ENCODE measurements at places on chromosomes 1 and 21.

DNA sequence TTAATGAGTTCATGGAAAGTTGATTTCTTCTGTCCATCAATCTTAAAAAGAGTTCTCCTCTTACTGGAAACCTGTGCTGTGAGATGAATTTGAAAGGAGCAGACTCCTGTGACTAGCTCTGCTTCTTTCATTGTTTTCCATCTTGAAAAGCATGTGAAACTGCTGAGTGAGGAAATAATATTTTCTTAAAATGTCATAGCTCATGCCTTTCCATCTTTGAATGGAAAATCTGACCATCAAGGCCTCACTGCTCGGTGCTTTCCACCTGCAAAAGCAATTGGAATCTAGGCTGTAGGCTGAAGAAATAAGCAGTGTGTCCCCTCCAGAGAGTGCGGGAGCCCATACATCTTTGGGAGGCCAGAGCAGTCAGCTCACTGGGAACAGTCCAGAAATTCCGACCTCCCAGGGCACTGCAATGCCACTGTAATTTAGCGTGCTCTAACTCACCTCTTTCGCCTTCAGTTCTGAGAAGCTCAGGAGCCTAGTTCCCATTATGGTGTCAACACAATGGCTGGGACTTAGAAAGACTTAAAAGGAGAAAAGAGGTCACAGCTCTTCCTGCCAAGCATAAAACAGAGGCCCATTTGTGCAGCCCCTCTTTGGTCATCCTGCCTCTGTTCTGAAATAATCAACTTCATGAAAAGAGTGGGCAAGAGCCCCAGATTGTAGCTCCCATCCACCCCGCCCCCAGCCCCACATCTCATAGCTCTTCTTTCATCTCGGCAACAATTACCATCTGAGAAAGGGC is 50.4 kb upstream of the F3 start:
- no peak for DNase-seq

DNA sequence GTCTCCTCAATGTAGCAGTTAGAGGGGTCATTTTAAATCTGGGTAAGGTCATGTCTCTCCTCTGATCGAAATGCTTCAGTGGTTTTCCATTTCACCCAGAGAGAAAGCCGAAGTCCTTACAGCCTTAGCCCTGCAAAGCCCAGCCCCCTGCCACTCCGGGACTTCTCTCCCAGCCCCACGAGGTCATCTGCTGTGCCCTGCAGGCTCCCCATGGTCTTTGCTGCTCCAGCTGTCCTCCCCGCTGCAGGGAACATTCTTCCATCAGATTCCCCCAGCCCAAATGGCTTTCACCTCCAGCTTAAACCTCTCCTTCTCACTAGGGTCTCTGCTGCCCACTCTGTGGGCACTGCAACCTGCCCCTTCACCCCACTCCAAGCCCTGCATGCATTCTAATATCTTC is 626.5 kb downstream of the NPHP4 start:
- no peak for DNase-seq

- peak; percentile 60 for DNase-seq
These were observed 2164.2 kb downstream of the NCAM2 start for GRCh38 chr21:23162198-23162946.

DNA sequence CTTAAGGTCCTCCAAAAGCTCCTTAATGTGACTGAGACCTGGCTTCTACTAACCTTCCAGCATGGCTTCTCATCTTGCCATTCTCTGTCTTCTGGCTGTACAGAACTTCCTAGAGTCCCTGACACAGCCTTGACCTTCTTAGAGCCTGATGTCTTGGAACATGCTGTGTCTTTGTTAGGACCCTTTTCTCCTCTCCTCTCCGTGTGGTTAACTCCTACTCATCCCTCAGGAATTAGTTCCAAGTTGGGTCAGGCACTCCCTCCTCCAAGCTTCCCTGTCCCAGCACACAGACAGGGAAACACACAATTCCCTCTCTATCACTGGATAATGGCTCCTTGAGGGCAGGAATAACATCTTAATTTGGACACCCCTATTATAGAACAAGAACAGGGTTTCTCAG is 275.4 kb upstream of the USP24 start:
- DNase-seq, result no peak

GRCh38 chr1:36981771-36982622 is 52.3 kb downstream of the GRIK3 start:
- DNase-seq, result no peak

DNA sequence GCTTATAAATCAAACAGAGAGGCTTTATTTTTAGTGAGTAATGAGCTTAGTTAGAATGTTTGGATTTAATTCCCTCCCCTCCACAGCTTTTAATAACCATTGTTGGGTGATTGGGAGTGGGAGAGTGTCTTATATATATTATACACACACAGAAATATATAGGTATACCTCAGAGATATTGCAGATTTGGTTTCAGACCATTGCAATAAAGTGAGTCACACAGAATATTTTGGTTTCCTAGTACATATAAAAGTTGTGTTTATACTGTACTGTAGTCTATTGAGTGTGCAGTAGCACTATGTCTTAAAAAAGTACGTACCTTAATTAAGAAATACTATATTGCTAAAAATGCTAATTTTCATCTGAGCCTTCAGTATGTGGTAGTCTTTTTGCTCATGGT is 44.4 kb downstream of the RPS6KC1 start:
- no peak for DNase-seq

DNA sequence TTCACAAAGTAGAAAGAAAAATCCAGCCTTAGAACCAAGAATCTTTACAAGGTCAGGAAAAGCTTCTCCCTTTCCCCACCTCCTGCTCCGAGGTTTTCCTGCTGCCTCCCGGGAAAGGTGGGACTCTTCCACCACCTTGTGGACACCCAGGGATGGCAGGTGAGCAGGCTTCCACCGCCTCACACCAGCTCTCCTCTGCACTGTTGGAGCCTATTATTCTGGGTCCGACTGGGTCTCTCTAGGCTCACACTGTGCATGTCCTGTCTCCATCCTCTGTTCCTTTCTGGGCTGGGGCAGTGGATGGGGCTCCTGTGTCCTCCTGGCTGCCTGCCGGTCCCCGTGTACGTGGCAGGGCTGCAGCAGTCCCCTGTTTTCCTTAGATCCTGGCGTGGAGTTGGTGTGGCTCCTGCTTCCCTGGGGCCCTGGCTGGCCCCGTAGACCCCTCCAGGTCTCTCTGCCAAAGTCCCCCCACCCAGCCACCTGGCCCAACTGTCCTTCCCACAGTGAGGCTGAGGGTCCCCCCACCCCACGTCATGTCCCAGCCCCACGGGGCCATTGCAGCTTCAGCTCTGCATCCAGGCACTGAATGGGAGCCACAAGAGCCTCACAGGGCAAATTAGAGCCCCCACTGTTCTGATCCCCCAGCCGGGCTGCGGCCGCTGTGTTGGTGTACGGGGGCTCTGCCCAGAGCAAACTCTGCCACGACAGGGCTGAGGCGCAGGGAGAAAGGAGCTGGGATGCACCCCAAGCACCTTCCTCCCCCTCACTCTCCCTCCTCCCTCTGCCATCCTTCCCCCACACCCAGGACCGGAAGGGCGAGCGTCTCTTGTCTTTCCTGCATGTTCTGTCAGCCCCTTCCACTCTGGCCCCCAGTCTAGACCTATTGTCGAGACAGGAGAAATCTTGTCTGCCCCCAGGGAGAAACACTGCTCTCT is 3.3 kb upstream of the SLC45A1 start:
- peak; percentile 86 for DNase-seq

DNA sequence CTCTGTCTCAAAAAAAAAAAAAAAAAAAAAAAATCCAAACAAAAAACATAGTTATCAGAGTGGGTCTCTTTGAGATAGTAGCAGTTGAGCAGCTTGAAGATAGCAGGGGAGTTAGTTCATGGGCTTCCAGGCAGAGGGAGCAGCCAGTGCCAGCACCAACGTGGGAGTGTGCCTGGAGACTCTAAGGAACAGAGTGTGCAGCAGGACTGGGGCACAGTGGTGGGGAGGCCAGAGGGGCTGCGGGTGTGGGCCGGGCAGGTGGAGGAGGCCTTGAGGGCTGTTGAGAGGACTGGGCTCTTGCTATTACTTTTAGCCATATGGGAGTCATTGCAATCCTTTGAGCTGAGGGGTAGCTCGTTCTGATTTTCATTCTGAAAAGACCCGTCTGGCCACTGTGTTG is 63.8 kb downstream of the RYR2 start:
- no peak for DNase-seq

DNA sequence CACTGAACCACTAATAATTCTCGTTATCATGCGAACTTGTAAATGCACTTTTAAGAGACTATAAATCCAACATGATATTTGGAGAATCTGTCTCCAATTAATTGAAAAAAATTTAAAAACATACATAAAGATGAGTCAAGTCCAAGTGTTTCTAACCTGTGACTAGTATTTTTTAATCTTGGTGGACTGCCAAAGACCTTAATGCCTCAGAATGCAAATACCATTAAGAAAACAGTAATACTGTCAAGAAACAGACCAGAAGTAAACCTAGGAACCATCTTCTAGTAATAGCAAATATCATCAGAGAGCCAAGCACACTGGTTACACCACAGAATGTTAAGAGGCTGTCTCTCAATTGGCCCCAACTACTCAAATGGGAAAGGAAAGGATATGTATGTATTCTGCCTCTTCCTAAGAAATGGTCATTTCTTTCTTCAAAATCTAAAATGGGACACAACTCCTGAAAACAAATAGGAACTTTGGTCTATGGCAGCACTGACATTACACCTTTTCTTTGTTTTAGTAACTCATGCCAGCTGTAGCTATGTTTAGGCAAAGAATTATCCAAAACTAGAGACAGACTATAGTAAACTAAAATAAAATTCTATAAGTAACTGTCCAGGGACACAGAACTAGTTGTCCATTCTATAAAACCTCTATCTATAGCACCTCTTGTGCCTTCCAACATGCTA is 15.8 kb downstream of the SCYL3 start:
- DNase-seq, result no peak

GRCh38 chr1:1559066-1559465 is 15.6 kb downstream of the SSU72 start:
- no peak for DNase-seq

DNA sequence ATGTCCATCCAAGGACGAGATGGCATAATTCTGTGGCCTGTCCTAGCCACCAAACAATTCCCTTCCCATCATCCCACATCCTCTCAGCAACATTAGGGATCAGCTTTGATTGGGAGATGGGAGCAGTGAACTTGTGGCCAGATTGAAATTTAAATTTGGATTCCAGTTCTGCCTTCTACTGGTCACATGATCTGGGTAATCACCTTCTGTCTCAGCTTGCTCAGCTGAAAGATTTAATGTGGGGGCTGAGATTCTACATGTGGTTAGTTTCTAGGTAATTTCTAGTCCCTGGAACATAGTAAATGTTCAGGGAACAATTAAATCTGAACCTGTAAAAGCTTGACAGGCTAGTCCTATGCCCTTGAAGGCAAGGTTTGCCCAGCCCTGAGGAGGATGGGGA is 3.2 kb downstream of the MYOCOS start:
- DNase-seq, result no peak

DNA sequence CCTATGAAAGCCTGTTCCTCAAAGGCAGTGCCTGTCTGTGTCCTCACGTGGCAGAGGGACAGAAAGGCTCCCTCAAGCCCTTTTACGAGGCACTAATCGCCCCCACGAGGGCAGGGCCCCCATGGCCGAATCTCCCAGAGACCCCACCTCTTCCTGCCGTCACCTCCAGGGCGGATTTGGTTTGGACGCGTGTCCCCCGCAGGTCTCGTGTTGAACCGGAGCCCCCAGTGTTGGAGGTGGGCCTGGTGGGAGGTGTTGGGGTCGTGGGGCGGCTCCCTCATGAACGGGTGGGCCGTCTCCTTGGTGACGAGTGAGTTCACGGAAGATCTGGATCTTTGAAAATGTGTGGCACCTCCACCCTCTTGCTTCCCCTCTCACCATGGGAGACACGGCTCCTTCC is 27.6 kb downstream of the CFAP74 start:
- no peak for DNase-seq

- DNase-seq, result no peak
These were observed 6.7 kb downstream of the PFDN2 start for GRCh38 chr1:161111117-161111516.

DNA sequence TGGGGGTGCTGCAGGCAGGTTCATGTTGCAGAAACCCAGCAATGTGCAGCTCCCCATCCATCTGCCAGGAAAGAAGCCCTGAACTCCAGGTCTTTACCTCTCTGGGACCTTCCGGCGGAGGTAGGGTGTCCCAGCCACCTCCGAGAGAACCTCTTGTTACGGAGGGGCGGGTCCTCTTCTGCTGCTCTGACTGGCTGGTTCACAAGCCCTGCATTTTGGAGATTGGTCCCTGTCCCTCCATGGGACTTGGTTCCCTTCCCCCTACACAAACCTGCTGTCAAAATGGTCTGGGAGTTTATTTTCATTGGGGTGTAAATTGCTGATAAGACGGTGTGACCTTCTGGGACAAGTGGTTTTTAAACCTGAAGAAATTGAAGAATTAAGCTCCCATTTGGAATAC is 8.0 kb upstream of the CELSR2 start:
- DNase-seq, result peak; percentile 66

- no peak for DNase-seq
These were observed 1.3 kb downstream of the AHDC1 start for GRCh38 chr1:27602462-27603308.

DNA sequence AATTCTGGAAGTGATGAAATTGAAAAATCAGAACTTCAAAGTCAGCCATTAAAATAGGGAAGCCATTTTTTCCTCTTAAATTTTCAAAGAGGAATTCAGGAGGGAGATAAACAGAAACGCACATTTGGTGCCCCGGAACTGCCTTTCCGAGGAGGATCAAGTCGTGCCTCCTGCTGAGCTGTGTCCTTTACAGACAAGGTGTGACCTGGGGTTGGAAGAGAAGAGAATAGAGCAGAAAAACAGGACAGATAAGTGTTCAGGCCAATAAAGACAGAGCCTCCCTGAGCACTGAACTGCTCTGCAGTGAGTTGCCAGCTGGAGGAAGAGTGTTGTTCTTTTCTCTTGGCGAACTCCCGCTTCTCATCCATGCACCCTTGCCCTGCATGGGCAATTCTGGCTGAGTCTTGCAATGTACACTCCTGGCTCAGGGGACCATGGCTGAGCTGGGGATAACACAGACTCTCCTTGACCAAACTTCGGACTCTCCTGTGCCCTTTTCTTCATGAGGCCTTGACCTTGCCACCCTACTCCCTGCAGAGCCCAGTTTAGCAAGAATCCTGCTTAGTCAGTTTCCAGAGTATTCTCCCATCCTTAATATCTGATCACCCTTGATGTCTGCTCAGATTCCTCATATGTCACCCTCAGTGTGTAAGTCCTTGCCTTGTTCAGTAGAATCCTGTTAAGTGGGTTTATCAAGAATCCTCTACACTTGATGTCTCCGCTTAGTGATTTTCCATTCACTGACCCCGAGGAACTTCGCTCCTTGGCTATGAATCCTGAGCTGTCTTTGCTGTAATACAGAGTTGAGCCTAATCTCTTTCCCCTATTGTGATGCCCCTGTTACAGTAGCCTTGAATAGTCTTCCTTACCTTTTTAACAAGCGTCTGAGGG is 1.3 kb upstream of the MTARC1 start:
- DNase-seq, result peak; percentile 29

GRCh38 chr21:37623183-37623582 is 256.6 kb downstream of the DYRK1A start:
- DNase-seq, result no peak

GRCh38 chr1:51491166-51491981 is 27.7 kb downstream of the EPS15 start:
- DNase-seq, result no peak

DNA sequence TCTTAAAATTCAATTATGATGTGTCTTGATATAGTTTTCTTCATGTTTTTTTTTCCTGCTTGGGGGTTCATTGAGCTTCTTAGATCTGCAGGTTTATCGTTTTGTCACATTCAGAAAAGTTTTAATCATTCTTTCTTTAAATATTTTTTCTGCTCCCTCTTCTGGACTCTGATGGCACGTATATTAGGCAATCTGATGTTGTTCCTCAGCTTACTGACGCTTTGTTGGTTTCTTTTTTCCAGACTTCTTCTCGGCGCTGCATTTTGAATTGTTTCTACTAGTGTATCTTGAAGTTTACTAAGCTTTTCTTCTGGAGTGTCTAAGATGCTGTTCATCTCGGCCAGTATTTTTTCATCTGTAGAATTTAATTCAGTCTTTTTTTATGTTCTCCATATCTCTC is 44.8 kb upstream of the FMOD start:
- no peak for DNase-seq

All from mesendoderm (in vitro differentiated cells).